ENCODE measurements at places on chromosomes 4 and X.

- no peak for DNase-seq
Measured at GRCh38 chr4:89674876-89675459, 162.0 kb downstream of the SNCA start.

- peak; percentile 33 for DNase-seq
Measured at GRCh38 chrX:134948333-134949241, 42.2 kb upstream of the SMIM10 start.

- DNase-seq = no peak
Measured at GRCh38 chr4:179595671-179596410, 2153.6 kb upstream of the AGA start.

DNA sequence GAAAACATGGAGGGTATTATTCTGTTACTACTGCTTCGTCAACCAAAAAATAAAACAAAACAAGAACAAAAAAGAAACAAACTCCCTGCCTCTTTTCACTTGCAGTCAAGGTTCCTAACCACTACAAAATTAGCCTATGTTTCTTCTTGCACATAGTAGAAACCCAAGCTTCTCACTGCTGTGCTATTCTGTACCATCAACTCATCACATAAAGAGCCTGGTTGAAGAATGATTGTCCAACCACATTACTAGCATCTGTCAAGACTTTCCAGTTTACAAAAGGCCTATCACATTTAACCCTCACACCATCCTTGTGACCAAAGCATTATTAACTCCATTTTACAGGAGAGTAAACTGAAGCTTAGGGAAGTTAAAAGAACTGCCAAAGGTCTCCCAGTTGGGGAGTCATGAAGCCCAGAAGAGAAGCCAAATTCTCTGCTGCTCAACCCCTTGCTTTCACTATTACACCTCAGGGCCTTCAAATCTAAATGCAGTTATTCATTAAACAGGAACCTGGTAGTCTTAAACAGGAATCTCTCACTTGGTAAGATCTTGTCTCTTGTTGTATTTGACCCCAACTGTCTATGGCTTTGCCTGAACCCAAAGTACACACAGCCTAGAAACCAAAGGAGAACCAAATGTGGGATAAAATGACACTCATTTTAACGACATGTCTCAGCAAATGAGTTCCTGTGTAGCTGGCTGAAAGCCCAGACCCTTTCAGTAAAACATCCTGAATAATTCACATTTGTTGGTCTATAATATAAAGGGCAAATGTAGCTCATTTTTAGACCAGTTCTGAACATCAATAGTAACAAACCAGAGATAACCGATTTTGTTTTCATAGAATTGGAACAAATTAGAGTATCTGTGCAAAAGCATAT lies 8.6 kb downstream of the F9 start:
- DNase-seq = no peak

- DNase-seq = no peak
Measured at GRCh38 chr4:124055896-124056295, 656.6 kb downstream of the ANKRD50 start.

GRCh38 chrX:46279925-46280313 lies 265.3 kb downstream of the ZNF674 start:
- no peak for DNase-seq

GRCh38 chrX:69020316-69020715 lies 144.9 kb downstream of the PJA1 start:
- no peak for DNase-seq

- no peak for DNase-seq
Measured at GRCh38 chrX:83416273-83416672, 91.8 kb upstream of the POU3F4 start.

GRCh38 chr4:182809417-182810102 lies 107.6 kb downstream of the DCTD start:
- DNase-seq = no peak

DNA sequence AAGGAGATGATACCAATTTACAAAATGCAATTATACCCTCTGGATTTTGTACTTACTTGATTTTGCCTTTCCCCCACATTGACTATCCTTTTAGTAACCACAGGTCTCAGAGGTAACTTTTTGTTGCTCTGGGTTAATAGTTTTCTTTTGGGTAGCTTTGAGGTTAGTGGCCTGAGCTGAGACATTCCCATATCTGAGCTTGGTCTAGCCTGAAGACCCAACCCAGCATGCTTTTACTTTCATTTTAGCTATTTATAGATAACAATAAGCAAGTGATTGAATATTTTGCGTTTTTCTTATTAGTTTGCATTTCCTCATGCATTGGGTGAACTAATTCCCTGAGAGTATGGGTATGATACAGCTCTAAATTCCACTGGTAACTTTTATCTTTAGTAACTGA lies 11.8 kb downstream of the HTN1 start:
- DNase-seq = no peak

GRCh38 chr4:155032521-155033229 lies 175.8 kb upstream of the NPY2R start:
- DNase-seq = no peak

- no peak for DNase-seq
Measured at GRCh38 chr4:66855956-66856355, 689.3 kb downstream of the CENPC start.

GRCh38 chr4:94409962-94410361 lies 41.8 kb upstream of the PDLIM5 start:
- DNase-seq = peak; percentile 63

- no peak for DNase-seq
Measured at GRCh38 chr4:27428661-27429060, 568.0 kb downstream of the STIM2 start.

- DNase-seq = no peak
Measured at GRCh38 chr4:138555584-138555983, 313.4 kb upstream of the SLC7A11 start.

- peak; percentile 19 for DNase-seq
Measured at GRCh38 chrX:37755025-37755424, 24.8 kb upstream of the CYBB start.

GRCh38 chrX:50609796-50610195 lies 139.2 kb upstream of the DGKK start:
- DNase-seq = no peak

GRCh38 chr4:69497076-69497475 lies 1.4 kb upstream of the UGT2B4 start:
- DNase-seq = no peak

- DNase-seq = no peak
Measured at GRCh38 chr4:123055943-123056342, 133.5 kb upstream of the NUDT6 start.

- DNase-seq = no peak
Measured at GRCh38 chrX:22968494-22968893, 31.3 kb upstream of the DDX53 start.

DNA sequence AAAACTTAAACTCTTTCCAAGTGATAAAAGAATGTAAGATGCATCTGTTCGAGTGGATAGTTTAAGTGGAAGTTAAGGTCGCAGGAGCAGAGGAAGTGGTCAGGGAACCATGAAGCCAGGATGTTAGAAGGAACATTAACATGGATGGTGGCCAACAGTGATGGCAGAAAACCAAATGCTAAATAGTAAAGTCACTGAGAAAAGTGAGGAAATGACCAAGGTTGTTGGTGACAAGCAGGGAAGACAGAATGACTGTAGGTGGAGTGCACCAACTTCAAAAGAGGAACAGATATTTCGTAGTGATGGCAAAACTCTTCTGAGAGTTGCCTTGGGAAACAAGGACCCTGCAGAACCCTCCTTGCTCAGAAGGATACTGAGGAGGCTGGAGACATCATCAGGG lies 226.2 kb downstream of the PALLD start:
- DNase-seq = no peak

- DNase-seq = peak; percentile 1
Measured at GRCh38 chrX:38437093-38437492, 84.7 kb downstream of the OTC start.

DNA sequence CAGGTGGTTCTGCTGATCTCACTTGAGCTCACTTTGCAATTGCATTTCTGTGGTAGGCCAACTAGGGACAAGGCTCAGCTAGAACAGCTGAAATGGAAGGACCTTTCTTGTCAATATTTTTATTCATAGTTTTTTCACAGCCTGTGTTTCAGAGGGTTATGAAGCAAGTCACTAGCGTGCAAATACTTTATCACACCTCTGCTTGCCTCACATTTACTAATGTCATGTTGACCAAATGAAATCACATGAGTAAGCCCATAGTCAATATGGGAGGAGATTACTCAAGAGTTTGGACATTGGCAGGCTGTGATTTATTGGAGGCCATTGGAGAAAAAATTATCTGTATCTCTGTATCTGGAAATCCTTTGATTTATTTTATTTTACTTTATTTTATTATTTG lies 628.3 kb upstream of the EPHA5 start:
- DNase-seq = no peak

DNA sequence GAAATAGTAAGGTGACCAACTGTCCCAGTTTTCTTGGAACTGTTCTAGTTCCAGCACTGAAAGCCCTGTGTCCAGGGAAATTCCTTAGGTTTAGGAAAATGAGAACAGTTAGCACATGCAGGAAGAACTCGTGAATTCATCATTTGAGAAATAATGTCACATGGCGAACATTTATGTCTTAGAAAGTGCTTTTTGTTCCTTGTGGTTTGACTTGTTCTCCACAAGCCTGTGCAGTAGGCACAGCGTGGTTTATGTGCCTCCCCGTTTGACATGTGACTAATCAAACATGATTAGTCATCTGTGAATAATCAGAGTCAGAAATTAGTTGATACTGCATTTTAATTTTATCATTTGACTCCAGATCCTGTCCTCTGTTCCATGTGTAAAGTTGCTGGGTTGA lies 556.0 kb upstream of the CPEB2 start:
- no peak for DNase-seq

DNA sequence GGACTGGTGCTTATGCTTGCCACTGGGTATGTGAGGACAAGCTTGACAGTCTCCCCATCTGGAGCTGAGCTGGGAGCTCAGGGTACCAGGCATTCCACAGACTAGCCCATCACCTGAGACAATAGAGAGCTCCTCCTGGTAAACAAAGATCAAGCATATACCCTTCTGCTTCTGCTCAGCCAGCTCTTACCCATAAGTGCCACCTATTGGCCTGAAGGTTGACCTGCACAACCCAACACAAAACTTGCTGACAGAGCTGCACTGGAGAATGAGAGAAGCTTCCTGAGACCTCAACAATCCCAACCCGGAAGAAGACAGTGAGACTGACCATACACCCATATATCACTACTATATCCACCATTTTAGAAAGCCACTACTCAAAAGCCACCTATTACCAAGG lies 1049.2 kb upstream of the INTU start:
- no peak for DNase-seq

DNA sequence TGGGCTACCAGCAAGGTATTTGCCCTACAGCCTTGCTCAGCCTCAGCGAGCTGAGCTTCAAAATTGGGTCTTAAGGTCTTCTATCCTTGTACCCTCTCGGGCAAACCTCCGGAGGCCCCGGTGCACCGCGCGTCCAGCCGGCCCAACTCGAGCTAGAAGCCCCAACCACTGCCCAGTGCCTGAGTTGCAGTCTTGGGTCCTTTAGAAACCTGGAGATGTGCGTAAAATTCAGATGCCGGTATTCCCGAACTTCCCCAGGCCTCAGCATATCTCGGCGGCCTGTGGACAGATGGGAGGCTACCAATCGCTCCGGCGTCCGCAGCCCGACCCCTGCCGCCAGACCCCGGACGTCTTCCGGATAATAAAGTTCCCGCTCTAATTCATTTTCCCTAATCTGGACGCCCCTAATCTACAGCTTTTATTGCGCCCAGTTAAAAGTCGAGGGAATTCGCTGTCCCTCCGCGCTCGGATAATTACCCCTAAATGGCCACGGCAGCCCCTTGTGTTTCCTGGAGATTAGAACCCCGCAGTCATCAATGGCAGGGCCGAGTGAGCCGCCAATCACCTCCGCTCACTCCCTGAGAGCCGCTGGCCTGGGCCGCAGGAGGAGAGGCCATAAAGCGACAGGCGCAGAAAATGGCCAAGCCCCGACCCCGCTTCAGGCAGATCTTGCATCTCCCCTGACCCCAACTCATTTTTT lies 1.5 kb upstream of the MSX1 start:
- no peak for DNase-seq
